RWPE1 (cell line): ENCODE measurements at places on chromosomes 11 and 22.

DNA sequence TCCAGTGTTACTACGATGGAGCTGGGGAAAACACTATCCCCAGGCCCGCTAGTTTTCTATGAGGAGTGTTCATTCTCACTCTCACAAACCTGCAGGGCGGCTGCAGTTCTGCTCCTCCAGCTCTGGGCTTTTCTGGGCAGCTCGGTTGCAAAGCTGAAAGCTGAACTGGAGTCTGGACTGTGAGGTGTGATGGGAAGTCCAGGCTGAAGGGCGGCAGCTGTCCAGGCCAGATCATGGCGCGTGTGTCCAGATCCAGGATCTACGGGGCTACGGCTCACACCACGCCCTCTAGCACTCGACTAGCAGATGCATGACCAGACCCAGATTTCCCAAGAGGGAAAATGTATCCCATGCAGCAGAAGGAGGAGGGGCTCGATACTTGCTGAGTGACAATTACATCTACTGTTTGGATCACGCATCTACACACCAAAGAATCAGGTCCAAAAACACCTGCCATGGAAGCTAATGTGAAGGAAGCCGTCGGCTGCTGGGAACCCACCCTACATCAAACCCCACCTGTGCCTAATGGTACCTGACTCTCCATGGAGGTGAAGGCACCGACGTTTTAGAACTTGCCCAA is 555.0 kb downstream of the BRD1 start:
- DNase-seq: no peak

GRCh38 chr11:64267207-64267945 is 16.0 kb downstream of the PLCB3 start:
- DNase-seq: no peak

DNA sequence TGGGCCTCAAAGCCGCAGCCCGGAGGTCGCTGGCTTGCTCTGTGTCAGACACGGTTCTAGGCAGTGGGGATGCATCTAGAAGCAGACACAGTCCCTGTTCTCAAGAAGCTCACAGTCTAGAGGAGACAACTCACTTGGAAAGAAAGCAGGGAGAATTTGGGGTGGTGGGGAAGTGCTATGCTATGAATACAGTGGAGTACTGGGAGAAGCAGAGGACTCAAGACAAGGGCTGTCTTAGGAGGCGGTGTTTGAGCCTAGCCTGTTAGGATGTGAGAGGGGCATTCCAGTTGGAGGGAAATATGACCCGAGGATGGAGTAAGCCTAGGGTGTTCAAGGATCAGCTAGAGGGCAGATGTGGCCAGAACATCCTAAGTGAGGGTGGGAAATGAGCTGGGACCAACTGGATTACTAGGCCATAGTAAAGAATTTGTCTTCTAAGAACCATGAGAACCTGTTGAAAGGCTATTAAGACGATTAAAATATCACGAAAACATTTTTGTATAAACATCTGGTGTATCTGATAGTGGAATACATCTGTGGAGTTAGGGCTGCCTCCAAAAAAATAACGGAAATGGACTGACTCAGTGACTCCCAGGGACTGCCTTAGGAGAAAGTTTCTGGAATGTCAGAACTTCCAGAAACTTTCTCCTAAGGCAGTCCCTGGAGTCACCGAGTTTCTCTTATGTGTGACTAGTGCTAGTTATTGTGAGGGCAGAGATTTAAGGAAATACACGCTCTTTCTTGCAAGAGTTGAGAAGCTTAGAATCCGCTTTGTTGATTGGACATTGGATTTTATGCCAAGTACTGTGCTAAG is 1.1 kb upstream of the PITPNB start:
- DNase-seq: no peak

- no peak for DNase-seq
Observed at GRCh38 chr22:26890870-26891269, 233.5 kb downstream of the MIAT start.

- no peak for DNase-seq
Observed at GRCh38 chr22:44172370-44173108, 8.2 kb upstream of the PARVG start.

DNA sequence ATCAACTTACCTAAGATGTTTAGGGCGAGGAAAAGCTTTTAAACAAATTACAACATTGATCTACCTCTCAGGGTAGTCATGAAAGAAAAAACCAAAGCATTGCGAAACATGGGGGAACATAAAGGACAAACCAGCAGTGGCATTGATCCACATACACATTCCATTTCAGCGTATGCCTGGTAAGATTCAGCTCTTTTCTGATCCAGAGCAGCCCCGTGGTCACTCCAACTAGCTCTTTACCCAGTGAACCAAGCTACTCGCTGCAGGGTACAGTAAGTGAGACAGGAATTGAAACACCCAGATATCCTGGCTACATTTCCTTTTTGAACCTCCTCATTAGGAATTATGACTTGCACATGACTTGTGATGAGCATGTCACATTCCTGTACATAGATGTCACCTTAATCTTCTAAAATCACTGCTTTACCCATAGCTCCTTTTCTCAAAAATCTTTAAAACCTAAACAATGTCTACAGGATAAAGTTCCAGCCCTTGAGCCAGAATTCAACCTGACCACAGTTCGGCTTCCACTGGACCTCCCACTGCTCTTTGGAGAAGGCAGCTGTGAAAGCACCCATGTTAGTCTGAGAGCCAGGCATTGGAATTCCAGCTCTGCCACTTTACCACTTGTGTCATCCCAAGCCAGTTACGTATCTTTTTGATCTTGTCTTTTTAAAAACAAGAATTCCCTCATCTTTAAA is 42.9 kb upstream of the AKIP1 start:
- DNase-seq: no peak

DNA sequence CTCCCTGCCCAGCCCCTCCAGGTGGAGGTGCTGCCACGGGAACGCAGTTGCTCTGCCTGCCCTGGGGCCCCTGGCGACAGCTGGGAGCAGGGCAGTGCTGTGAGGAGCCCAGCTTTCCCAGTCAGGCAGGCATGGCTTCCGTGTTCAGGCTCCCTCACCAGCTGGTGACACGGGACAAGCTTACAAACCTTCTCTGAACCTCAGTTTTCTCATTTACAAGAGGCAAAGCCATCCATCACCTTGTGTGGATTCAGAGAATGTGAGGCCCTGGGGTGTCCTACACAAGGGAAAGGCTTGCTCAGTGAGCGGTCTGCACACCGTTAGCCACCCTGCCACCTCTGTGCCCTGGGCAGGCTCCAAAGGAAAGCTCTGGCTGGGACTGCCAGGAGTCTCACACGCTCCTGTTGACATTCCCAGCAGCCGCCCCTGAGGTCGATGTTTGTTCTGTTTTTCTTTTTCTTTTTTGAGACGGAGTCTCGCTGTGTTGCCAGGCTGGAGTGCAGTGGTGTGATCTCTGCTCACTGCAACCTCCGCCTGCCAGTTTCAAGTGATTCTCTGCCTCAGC is 23.5 kb downstream of the SUN2 start:
- no peak for DNase-seq

DNA sequence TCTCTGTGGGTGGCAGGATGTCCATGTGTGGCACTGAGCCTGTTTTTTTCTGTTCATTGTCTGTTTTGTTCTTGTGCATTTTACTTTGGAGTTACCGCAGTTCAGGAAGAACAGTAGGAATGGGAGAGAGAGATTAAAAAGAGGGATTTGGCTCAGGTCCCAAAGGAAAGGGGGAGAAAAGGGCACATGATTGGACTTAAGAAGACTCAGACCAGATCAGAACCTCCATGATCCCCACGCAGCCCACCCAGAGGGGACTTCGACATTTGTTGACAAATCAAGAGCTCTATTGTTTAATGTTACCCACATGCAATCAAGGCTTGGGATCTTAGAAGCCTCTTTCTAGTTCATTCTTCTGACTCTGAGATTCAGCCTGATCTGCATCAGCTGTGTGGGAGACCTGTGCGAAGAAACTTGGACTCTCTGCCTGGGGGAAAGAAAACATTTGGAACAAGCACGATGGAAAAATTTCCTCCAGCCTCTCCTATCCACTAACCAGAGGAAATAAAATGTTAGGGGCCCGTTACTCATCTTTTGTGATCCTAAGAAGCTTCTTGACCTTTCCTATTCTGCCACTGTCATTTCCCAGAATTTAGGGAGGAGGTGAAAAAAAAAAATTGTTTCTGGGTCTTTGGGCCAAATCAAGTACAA is 119.2 kb downstream of the SPON1 start:
- no peak for DNase-seq

DNA sequence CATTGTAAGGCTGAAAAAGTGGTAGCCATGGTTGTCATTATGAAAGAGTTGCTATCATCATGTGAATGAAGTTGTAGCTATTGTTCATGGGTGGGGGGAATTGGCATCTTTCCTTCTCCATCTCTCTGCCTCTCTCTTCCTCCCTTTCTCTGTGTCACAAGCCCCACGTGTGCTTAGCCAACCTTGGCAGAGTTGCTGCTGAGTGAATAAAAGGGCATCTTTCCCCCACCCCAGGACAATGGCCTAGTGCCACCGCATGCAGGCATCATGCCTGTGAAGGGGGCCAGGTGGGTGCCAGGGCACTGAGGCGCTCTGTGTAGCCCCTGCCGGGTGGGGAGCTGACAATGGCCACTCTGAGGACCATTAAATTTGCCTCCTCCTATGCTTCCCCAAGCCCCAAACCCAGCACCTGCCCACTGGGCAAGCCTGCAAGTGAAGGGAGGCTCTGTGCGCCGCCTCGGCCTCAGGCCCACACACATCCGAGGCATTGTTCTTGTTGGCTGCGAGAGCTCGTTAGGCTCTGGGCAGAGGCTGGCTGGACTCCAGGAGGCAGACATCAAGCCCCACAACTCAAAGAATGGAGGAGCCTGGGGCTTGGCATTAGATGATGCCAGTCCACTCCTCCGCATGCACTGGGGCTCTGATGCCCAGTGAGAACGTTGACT is 103.9 kb downstream of the SEZ6L start:
- no peak for DNase-seq

DNA sequence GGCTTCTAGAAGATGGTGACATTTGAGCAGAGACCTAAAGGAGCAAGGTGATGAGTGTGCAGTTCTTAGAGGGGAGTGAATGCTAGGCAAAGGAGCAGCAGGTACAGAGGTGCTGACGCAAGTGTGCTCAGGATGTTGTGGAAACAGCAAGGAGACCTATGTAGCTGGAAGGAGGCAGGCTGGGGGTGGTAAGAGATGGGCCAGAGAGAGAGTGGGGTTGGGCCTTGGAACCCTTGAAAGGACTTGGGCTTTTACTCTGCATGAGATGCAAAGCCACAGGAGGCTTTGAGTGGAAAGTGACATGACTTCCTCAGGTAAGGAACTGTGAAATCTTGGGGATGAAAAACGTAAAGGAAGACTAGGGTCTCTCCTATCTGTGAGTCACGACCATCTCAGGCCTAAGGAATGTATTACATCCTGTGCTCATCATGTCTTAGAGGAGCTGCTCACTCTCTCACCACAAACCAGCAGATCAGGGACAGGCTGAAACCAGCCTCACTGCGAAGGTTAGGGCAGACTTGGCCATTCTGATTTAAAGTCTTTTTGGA is 65.4 kb downstream of the MICAL2 start:
- DNase-seq: peak; percentile 87

DNA sequence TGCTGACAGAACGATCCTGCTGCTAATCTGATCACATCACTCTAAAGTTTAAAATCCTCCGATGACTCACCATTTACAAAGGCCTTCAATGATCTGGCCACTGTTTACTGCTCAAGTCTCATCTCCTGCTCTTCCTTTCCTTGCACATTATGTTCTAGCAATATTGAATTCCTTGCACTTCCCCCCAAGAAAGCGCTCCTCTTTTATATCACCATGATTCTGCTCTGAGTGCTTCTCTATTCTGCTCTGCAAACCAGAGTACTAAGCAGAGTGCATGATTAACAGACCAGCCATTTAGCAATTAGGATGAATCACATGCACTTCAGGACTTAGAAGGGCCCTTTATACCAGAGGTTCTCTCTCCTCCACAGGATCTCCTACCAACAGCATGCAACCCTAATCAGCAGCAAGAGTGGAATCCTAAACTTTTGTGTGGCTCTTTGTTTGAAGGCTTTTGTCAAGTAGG is 1122.8 kb upstream of the CCDC90B start:
- DNase-seq: no peak
